ENCODE measurements at places on chromosomes 7 and 10.

GRCh38 chr7:147429961-147430360 lies 1160.6 kb upstream of the C7orf33 start:
- DNase-seq = no peak

DNA sequence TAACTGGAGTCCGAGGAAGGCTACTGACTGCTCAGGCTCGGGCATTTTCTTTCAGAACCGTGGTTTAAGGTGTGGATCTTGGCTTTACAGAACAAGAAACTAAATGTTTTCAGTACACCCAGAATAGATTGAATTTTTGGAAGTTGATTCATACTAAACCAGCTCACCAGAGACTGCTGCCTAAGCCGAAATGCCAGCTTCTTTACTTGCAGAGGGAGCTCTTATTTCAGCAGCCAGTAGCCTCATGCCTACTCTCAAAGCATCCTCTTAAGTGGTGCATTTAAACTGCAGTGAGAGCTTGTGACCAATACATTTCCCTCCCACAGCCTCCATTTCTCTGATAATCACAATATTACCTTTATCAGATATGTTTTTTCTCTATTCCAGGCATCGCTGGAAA lies 615.1 kb downstream of the SUGCT start:
- DNase-seq = no peak

DNA sequence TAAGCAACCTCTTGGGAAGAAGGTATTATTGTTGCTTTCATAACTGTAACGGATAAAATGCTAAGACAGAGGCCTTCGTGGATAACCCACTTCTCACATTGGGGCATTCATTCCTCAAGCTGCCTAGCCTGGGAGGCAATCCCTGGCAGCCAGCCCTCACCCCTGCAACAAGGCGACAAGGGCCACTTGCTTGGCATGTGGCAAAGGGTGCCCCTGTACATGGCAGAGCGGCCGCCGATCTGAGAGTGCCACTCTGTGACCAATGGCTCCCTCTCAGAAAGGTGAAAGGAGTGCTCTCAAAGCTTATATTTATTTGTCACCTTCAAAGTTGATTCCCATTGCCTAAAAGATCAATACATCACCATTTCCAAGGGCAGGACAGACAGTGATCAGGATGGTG lies 31.9 kb downstream of the EBF3 start:
- no peak for DNase-seq

DNA sequence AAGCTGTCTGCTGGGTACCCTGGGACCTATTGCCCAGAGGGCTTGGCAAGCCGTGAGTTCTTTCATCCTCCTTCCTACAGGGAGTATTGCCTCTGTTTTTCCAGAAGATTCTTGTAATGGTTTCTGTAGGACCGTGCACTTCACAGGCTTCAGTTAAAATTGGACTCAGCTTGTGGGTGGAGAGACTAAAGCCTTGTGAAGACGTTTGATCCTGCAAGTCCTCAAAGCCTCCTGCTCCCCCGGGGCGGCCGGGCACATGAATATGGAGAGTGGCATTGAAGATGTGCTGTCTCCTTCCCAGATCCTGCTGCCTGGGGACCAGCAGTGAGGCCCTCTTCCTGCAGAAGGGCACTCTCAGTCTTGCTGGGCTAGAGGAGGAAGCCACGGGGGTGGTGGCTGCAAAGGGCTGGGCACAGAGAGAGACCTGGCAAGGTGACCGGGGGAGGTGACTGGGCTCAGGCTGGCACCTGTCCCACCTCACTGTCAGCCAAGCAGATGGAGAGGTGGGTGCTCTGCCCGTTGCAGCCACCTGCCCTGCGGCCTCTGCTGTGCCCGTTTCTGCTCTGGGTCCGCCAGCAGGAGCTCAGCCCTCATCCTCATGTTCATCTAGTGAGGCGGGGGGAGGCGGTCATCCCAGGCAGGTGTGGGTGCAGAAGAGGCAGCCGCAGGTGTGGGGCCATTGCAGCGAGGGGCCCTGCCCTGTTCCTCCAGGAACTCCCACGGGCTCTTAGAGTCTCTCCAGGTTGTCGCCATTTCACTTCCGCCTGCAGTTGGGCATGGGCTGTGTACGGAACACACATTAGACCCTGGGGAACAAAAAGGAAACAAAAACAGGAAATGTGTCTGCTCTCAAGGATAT lies 55.7 kb downstream of the TMEM209 start:
- no peak for DNase-seq

All from NCI-H1930 (cell line).